AG04450 (cell line): ENCODE measurements at places on chromosomes 1 and 21.

- peak; percentile 63 for DNase-seq
Observed at GRCh38 chr1:184296466-184297243, 90.2 kb upstream of the C1orf21 start.

DNA sequence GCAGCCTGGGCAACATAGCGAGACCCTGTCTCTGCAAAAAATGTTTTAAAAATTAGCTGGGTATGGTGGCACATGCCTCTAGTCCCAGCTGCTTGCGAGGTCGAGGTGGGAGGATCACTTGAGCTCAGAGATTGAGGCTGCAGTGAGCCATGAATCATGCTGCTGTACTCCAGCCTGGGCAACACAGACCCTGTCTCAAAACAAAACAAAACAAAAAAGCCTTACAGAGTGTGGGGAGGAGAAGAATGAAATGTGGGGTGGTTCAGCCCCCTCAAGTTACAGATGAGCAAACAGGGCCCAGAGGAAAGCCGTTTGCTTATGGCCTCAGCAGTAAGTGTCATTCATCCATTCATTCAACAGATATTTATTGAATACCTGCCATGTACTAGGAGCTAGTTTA is 40.7 kb downstream of the RPS6KA1 start:
- DNase-seq = no peak

- DNase-seq = no peak
Observed at GRCh38 chr1:200029035-200029821, 1.7 kb downstream of the NR5A2 start.

DNA sequence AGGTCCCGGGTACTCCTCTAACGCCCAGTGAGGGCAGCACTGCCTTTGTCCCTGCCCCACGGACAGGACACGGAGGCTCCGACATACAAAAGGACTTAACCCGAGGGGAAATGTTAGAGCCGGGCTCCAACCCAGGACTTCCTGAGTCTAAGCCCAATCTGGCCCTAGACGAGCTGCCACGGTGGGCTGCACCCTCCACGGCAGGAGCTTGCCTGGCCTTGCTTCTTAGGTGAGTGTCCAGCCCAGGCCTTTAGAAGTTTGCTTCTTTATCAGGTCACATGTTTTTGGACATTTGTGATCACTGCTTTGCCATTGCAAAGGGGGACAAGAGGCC is 11.0 kb upstream of the TMEM200B start:
- DNase-seq = no peak

- peak; percentile 98 for DNase-seq
Observed at GRCh38 chr1:167791281-167792187, 69.8 kb downstream of the MPZL1 start.

- DNase-seq = no peak
Observed at GRCh38 chr1:227654431-227654830, 80.7 kb downstream of the JMJD4 start.

DNA sequence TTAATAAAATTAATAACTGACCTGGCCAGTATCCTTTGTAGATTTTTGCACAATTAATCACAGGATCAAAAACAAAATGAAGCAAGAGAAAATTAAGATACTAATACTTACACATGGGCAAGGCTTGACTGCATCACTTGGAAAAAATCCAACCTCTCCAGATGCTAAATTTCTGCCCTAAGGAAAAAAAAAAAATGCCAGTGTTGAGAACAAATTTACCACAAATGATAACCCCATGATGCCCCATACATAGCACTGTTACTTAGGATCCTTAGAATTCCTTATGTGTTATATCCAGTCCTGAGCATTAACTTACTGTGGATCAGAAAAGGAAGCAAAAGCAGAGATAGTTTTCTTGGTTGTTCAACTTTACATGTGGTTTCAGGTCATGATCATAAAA is 347.5 kb downstream of the VAV3 start:
- no peak for DNase-seq

GRCh38 chr1:233372218-233373120 is 44.9 kb downstream of the MAP3K21 start:
- no peak for DNase-seq
